Smooth muscle cell of the brain vasculature (primary cell): ENCODE measurements at places on chromosomes 7 and 10.

GRCh38 chr10:127740596-127740995 is 3.6 kb downstream of the FOXI2 start:
- no peak for DNase-seq

GRCh38 chr7:158291998-158292397 is 295.6 kb downstream of the PTPRN2 start:
- DNase-seq = no peak

DNA sequence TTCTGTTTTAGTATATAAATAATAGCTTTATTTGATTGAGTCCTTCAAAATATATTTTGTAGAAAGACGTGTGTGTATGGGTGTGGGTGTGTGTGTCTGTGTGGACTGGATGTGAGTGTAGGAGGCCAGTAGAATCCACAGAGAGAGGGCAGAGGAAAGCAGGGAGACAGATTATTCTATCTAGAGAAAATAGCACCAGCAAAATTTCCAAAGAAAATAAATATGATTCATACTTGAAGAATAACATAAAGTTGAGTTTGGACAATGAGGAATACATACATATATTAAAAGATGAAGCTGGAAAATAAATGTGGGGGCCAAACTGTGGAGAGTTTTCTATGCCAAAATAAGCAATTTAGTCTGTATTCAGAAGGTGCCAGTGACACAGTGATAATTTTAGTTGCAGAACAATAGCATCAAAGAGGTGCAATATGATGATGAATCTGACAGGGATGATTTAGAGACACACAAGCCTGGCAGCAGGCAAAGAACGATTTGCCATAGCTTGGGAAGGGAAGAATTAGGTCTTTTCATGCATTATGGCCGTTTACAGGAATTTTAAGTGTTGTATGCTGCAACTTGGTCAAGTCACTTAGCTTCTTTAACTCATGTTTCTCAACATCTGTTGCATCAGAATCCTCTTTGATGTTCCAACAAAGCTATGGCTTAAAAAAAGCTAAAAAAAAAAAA is 121.3 kb downstream of the SEMA3A start:
- no peak for DNase-seq

- no peak for DNase-seq
Observed at GRCh38 chr10:7611909-7612308, 54.9 kb downstream of the ITIH5 start.

DNA sequence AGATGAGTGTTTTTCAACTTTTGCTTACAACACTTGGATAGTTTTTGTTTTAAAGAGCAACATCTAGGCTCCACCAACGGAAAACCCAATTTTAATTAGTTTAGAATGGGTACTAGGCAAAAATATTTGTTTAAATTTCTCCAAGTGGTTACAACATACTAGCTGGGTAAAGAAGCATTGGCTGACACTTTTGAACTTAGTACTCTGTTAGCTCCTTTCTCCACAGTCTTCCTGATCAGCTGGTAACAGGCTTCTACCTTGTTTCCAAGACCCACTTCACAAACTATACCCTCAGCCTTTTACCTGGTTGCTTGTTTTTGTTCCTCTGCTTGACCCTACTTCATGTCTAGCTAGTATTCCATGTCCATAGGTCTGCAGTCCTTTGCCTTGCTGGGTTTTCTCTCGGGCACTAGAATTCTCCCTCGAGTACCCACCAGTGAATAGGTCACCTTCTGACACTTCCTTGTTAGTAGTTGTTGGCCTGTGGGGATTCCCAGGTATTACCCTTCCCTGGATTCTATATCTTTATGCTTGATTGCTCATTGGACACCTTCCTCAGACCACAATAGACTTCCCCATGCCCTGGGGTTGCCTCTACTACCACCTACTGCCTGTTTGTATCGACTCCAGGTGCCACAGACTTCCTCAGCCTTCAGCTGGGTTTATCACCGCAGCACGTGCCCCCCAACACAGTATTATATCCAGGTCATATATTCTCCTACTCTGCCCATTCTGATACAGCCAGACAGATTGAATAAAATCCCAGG is 42.0 kb downstream of the PRPS1L1 start:
- DNase-seq = no peak

DNA sequence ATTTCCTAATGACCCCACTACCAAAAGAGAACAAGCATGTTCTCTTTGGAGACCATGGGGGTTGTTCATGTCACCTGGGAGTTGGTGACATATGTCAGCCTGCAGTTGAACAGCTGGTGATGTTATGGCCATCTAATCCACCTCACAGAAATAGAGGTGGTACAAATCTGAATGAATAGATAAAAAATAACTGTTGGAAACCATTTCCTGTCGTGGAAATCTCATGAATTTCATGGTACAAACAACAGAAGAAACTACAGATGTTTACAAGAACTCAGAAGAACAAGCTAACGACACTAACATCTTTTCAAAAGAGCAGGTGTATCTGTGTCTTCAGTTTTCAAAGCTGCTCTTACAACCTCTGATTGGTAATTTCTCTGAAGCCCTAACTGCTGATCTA is 81.3 kb downstream of the RAPGEF5 start:
- no peak for DNase-seq

GRCh38 chr7:37445790-37446189 is 2.9 kb downstream of the ELMO1 start:
- DNase-seq = no peak
